Kidney epithelial cell (primary cell): ENCODE measurements at places on chromosomes 11 and 22.
A peak's percentile ranks its signal among the peaks of the same experiment; 100 is the strongest.

DNA sequence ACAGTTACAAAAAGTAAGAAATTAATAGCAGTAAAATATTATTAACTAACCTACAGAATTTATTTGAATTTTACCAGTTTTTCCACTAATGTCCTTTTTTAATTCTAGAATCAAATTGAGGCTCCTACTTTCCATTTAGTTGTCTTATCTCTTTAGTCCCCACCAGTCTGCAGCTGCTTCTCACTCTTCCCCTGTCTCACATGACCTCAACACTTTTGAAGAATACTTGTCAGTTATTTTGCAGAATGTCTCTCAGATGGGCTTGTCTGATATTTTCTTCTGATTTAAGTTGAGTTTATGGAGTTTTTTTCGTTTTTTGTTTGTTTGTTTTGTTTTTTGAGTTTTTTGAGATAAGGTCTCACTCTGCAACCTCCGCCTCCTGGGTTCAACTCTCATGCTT lies 74.3 kb upstream of the ADORA2A start:
- DNase-seq = no peak

DNA sequence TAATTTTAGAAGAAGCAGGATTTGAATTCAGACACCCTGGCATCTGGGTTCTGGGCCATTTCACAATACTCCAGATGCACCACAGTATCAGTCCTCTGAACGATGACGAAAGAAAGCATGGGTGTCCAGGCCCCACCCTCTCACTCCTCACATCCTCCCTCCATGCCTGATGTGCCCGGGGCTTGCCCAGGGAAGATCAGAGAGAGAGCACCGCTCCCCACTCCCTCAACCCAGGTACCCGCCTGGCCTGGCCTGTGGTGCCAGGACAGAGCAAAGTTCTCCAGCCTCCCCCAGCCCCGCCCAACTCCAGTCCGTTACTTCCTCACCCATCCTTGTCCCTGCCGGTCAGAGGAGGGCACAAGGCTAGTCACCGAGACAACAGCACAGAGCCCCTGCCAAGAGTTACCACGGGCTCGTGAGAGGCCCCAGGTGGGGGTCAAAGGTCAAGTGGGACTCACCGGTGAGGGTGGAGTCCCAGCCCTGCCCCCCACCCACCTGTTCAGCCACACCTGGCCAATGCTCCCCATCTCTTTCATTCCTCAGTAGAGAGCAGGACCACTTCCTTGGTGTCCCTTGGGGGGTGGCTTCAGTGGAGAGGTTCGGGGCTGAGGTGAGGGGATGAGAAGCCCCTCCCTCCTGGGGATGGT lies 8.1 kb downstream of the BCL9L start:
- DNase-seq = no peak

DNA sequence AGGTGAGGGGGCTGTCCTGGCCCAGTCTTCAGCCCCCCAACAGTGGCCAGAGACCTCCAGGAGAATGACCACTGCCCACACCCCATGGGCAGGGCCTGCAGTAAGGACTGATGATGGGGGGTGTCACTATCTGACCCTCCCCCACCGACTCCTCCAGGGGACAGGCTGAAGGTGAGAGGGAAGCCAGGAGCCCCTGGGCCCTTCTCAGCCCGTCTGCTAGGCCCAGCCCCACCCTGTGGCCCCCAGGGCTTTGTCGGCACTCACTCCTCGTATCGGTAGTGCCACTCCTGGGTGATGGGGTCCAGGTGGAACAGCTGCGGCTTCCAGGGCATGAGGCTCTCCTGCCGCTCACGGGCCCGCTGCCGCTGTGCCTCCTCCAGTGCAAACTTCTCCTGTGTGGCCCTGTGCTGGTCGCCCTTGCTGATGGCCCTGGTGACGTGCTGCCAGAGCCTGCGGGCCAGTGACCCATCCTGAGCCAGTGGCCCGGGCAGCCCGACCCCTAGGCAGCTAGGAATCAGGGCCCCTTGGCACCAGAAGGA lies 35.4 kb upstream of the CARS1 start:
- DNase-seq = no peak

DNA sequence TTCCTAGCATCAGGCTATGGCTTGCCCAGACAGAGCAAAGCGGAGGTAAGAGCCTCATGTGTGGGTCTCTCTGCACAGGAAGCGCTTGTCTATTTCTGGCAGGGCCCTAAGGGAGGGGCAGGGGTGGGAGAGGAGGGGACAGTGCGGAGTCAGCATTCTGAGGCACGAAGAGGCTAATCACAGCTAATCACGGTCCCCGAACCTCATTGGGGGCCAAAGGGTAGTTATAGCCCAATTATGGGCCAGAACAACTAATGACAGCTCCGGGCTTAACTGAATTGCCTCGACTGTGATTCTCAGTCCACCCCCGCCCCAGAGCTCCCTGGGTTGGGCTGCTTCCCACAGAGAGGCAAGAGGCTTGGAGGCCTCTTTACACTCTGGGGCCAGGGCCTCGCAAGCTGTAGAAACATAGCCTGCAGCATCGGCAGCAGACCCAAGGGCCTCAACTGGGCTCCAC lies 72.7 kb upstream of the PRDM11 start:
- no peak for DNase-seq

DNA sequence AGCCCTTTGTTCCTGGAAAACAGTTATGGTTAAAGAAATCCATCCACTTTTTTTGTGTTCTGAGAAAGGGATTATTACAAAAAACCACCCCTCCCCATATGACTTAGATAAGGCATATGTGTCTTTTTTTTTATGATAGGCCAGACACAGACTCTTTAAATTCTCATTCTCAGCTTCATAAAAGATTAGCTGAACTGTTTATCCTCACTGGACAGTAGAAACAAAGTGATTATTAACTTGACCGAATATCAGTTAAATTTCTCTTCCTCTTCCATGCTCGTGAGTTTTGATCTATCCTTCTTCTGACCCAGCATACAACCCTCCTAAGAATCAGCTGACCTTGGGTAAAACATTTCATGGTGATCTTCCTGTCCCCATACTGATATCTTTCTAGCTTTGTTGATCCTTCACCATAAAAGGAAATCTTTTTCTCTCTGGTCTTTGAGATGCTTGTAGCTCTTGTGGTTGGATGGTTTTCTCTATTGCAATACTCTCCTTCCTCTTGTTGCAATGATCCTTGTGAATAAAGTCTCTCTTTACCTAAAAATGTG lies 26.2 kb downstream of the OR2AG2 start:
- no peak for DNase-seq

DNA sequence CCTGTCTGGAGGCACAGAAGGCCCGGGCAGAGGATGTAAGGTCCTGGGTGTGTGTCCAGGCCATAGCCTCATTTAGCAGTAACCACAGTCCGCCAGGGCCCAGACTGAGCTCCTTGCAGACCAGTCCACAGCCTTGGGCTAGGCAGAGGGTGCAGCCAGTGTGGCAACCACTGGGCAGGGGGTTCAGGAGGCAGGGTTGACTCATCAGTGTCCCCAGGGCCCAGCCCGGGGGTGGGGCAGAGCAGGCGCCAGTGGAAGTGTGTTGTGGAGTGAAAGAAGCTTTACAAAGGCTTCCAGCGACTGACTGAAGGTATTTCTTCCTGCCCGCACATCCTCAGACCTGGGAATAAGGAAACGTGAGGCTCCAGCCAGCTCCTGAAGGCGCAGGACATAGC lies 27.7 kb upstream of the WNT11 start:
- no peak for DNase-seq

- peak; percentile 29 for DNase-seq
Measured at GRCh38 chr22:21074102-21074715, 28.5 kb downstream of the LRRC74B start.

DNA sequence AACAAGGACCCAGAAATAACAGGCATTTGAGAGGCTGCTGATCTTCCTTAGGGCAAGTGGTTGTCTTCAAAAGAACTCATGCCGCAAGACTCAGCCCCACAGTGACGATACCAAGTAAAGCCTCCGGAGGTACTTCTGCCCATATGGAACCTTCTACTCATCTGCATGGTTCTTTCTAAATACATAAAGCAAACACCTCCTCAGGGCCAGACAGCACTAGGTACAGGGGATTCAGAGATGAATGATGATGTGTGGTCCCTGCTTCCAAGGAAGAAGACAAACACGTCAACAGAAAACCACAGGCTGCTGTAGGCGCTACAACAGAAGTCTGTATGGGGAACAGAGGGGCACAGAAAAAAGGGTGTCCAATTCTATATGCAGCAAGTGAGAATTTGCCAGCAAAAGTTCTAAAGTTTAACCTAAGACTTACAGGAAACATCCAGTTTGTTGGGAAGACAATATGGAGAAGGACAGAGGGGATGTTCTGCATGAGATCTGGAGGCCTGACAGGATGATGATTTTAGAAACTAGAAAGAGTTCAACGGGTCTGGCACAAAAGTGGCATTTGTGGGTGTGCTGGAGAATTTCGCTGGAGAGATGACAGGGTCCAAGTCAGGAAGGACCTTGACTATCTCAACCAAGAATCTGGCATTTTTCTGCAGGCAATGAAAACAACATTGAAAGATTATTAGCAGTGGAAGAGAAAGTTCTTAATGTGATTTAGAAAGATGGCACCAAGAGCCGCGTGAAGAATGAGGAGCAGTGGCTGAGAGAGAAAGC lies 23.7 kb downstream of the JAML start:
- DNase-seq = no peak

DNA sequence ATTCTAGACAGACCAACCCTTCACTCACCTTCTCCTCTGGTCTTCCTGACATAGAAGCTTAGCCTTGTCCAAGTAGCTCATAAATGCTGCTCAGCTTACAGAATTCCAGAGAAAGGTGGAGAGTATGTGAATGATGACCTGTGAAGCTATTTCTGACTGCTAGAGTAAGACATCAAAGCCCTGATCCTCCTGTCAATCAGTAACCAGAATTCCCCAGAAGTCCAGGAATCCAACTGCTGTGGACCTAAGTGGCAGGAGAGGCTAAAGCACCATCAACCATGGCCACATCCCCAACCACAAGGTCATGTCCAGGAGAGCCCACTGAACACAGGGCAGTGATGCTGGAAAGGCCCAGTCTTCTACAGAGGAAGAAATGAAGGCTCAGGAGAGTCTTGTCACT lies 2.6 kb downstream of the OR51G2 start:
- peak; percentile 42 for DNase-seq

- DNase-seq = no peak
Measured at GRCh38 chr11:19433367-19433766, 192.6 kb upstream of the E2F8 start.

DNA sequence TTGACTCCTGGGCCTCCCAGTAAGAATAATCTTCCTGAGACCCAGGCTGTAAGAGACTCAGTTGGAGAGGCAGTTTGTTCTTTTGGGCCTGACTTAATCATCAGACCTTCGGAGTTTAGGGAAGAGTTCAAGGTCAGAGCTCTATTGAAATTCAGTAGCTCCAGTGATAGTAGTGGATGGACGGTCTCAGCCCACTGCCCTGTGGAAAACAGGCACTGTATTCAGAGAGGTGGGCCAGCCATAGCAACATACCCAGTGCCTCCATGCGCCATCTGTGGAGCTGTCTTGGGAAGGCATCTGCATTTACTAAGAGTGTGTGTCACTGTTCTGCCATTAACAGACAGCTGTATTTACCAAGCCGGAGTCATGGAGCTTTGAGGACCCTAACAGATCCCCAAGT lies 2.9 kb downstream of the SMARCB1 start:
- DNase-seq = no peak

DNA sequence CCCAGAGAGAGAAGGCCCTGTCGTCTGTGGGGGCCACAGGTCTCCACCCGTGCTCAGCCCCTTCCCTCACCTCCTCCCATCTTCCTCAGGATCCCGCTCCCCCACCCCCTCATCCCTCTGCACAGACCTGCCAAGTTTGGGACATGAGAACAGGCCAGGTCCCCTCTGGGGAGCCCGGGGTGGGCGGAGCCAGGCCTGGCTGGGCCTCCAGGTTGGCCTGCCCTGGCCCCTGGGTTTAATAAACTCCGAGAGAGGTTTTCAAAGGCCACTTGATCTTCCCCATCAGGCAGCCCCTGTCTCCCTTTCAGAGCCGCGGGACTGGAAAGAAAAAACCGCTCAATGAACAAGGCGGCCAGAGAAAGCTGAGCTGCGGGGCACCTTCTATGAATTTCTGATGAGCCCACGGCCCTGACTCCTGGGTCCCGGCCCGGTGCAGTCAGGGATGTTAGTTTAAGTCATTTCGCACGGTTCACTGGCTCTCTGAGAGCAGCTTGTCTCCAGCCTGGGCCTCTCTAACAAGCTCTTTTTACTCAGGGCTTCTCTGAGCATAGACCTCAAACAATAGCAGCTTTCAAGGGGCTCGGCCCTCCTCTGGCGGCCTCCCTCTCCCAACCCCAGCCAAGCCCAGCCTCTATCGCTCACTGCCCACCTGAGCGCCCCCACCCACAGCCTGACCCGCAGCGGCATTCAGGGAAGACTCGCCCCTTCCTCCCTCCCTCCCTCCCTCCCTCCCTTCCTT lies 64.8 kb downstream of the RPUSD4 start:
- DNase-seq = no peak

DNA sequence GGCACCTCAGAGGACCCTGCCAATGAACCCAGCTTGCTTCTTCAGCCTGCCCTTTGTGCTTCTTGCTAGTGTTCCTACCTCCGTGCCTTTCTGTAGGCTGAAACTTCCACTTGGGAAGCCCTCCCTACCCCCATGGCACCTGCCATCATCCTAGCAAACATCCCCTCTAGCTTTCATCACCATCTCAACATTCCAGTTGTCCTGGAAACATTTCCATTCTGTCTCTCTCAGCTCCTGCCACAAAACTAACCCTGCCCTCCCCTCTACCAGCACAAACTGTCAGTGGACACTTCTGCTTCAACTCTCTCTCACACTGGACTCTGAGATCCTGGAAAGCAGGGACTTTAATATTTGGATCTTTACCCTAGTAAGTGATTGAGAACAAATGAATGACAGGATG lies 525.8 kb upstream of the TENM4 start:
- DNase-seq = no peak

DNA sequence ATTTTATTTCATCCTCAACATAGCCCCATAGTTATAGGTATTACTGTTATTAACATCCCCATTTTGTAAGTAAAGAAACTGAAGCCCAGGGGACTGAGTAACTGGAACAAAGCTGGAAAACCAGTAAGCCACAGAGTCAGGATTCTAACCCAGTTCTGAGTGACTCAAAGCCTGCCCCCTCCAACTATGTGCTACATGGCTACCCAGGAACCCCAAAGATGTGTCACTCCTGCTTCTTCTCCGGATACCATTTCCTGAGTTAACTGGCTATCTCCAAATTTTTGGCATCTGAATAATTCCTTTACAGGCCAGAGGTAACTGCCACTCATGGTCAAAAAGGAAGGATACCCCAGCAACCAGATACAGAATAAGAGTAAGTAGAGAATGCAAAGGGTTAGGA lies 43.6 kb downstream of the TENM4 start:
- no peak for DNase-seq

DNA sequence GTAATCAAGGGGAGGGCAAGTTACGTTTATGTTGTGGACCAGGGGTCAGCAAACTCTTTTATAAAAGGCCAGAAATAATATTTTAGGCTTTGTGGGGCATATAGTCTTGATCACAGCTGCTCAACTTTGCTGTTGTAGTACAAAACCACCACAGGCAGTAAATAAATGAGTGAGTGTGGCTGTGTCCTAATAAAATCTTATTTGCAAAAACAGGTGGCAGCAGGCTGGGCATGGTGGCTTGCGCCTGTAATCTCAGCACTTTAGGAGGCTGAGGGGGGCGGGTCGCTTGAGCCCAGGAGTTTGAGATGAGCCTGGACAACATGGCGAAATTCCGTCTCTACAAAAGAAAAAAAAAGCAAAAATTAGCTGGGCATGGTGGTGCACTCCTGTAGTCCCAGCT lies 57.9 kb upstream of the NUP160 start:
- no peak for DNase-seq
